CD4-positive, alpha-beta T cell (primary cell): ENCODE measurements at places on chromosomes 16 and 17.
A peak's percentile ranks its signal among the peaks of the same experiment; 100 is the strongest.

- DNase-seq, result no peak
Measured at GRCh38 chr16:59905606-59906005, 1171.5 kb upstream of the GOT2 start.

- DNase-seq, result no peak
Measured at GRCh38 chr17:49054342-49055092, 57.3 kb downstream of the IGF2BP1 start.

GRCh38 chr17:31558748-31559583 is 167.5 kb downstream of the RAB11FIP4 start:
- DNase-seq, result peak; percentile 38

- no peak for DNase-seq
Measured at GRCh38 chr17:9668517-9668916, 23.2 kb downstream of the USP43 start.

DNA sequence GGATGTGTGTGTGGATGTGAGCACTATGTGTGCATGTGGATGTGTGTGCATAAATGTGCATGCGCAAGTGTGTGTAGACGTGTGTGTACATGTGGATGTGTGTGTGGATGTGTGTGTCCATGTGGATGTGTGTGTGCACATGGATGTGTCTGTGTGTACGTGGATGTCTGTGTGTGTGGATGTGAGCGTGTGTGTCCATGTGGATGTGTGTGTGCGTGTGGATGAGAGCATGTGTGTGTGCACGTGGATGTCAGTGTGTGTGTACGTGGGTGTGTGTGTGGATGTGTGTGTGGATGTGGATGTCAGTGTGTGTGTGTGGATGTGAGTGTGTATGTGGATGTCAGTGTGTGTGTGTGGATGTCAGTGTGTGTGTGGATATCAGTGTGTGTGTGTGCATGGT is 63.6 kb upstream of the DOC2B start:
- no peak for DNase-seq

DNA sequence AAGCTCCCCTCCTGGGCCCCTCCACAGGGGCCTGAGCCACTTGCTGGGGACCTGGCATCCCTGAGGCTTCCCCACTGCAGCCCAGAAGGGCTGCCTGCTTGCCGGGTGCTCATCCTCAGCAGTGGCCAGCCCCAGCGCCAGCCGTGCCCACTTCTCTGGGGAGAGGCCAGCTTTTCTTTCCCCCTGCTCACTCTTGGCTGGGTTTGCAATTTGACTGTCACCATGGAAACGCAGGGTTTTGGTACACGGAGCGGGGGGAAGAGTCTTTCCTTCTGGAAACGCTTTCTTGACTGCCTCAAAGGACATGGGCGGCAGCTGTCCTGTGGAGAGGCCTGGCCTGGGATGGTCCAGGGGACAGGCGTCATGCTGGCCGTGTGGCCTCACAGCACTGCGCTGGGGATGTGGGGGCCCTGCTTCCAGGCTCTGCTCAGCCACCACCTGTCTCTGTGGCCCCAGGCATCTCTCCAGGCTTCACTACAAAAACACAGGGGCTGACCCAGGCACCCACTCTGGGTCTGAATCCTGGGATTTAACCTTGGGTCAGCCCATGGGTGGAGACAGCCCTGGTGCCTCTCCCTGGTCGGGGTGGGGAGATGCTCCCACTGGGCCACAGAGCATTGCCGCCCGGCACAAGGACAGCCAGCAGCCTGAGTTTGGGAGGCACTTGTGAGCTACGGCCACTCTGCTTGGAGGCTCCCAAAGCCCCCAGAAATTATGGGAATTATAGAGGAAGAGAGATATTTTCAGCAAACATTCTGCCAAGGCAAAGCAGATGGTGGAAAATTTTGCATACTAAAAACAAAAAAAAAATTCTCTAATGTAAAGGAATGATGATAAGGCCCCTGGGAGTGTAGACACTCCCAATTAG is 45.9 kb upstream of the DOC2B start:
- DNase-seq, result no peak
